ENCODE measurements at places on chromosomes 2 and 18.

- DNase-seq: no peak
These were observed 40.3 kb downstream of the RRM2 start for GRCh38 chr2:10162586-10163497.

- no peak for DNase-seq
These were observed 9.9 kb downstream of the PLA2R1 start for GRCh38 chr2:160052531-160052930.

- DNase-seq: no peak
These were observed 1195.9 kb upstream of the CHAC2 start for GRCh38 chr2:52571380-52572347.

- no peak for DNase-seq
These were observed 1033.0 kb upstream of the PIK3C3 start for GRCh38 chr18:40921845-40922629.

- DNase-seq: no peak
These were observed 85.4 kb downstream of the MAIP1 start for GRCh38 chr2:200040831-200041230.

GRCh38 chr18:80178935-80179818 lies 68.1 kb downstream of the PARD6G start:
- DNase-seq: no peak

GRCh38 chr2:178109813-178110212 lies 2.4 kb upstream of the RBM45 start:
- no peak for DNase-seq

DNA sequence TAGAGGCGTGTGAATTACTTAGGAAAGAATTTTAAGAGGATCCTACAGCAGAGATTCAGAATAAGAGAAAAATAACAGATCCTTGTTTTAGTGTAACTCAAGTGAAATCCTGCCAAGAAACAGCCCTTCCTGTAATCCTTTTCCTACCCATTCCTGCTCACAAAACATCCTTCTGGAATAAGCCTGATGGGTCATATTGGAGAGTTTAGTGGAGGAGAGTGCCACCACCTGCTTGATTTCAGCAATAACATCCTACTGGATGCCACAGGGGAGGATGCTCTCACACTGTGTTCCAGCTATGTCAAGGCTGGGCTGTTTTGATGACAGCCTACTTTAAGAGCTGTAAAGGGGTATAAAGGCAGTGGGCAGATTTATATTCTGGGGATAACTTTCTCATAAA lies 54.8 kb upstream of the CCDC178 start:
- DNase-seq: no peak

GRCh38 chr2:2762913-2763312 lies 431.8 kb upstream of the MYT1L start:
- no peak for DNase-seq
